Hepatocyte (in vitro differentiated cells): ENCODE measurements at places on chromosomes 3 and 15. TPM values are rescaled to one million over a fixed set of nuclear protein-coding genes. Genes with fewer than 3 reads are reported as not detected.
A peak's percentile ranks its signal among the peaks of the same experiment; 100 is the strongest.

Gene ESYT3
- 0.60 and 1.1 TPM in 2 replicates for total RNA-seq

Gene COL6A5
- total RNA-seq, result 0.08 and 1.1 TPM in 2 replicates

Gene PP2D1
- total RNA-seq, result not detected in 2 replicates

Gene ITIH1
- total RNA-seq, result 120 and 154 TPM in 2 replicates

Gene EHHADH
- 22.0 and 43.8 TPM in 2 replicates for total RNA-seq

Gene LEKR1
- 0.76 and 1.1 TPM in 2 replicates for total RNA-seq

Gene CEP63
- total RNA-seq, result 16.3 and 237 TPM in 2 replicates

Gene PRRT3
- total RNA-seq, result 1.1 and 2.5 TPM in 2 replicates

- H3K4me1 ChIP-seq, result peaks cover 15% of the 10 kb centered on the region
- H3K27me3 ChIP-seq, result no peaks in the 10 kb centered on the region
- DNase-seq, result no peak
- H3K36me3 ChIP-seq, result no peaks in the 10 kb centered on the region
Measured at GRCh38 chr3:12195231-12195630, 36.5 kb upstream of the TIMP4 start.

DNA sequence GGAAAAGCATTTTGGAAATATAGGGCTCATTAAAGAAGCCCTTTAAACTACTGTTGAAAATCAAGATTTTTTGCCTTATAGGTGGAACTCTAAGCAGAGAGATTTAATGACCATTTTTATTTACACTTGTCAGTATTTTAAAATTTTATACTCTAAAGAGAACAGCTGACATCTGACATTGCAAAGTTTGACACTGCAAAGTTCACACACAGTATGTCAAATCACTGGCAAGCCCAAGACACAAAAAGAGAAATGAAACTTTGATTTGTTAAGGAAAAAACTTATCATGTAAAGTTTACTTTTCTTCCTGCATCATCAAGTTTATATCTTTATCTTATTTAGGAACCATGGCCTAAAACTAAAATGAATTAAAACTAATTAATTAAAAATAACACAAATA, 40.2 kb downstream of the DPH6 start:
- no peak for DNase-seq
- H3K36me3 ChIP-seq, result no peaks in the 10 kb centered on the region
- peaks cover 23% of the 10 kb centered on the region for H3K4me1 ChIP-seq
- H3K4me3 ChIP-seq, result no peak overlapping the region
- H3K27ac ChIP-seq, result no peak overlapping the region
- no peaks in the 10 kb centered on the region for H3K27me3 ChIP-seq

DNA sequence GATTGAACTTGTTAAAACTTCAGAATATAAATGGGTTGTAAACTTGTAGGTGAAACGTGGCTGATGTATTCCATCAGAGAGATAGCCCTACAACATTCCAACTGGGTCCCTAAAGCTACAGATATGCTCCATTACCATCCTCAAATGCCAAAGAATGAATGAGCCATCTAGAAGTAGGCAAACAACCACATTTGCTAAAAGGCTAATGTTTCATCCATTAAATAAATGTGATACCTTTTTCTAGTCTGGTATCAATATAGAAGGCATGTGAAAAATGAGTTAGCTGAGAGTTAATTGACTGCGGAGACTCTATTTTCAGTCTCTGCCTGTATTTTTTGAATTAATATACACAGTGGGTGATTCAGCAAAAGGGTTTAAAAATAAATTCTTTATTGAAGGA, 203.8 kb downstream of the RBMS3 start:
- DNase-seq, result no peak
- H3K27ac ChIP-seq, result no peak overlapping the region
- H3K27me3 ChIP-seq, result no peaks in the 10 kb centered on the region
- H3K4me1 ChIP-seq, result no peaks in the 10 kb centered on the region
- H3K4me3 ChIP-seq, result no peak overlapping the region

DNA sequence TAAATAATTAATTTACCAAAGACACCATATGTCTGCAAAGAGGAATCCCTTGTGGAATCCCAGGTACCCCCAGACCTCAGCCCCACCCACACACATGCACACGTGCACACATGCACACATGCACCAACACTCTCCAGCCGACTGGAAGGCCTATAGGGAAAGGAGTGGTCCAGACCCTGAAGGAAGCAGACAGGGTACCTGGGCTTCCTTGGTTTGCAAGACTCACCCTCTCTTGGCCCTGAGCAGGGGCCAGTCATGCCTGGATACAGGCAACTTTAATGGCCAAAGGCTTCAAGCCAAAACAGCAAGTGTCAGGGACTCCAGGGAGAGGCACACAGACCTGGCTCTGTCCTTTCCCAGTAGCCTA, 8.9 kb upstream of the HAPLN3 start:
- no peaks in the 10 kb centered on the region for H3K4me1 ChIP-seq
- H3K27me3 ChIP-seq, result no peaks in the 10 kb centered on the region
- no peak for DNase-seq
- H3K27ac ChIP-seq, result no peak overlapping the region
- no peak overlapping the region for H3K4me3 ChIP-seq

GRCh38 chr3:147651107-147651778, 242.1 kb downstream of the ZIC1 start:
- H3K36me3 ChIP-seq, result no peaks in the 10 kb centered on the region
- DNase-seq, result no peak
- no peaks in the 10 kb centered on the region for H3K27me3 ChIP-seq
- H3K27ac ChIP-seq, result no peak overlapping the region
- no peak overlapping the region for H3K4me3 ChIP-seq
- H3K4me1 ChIP-seq, result no peaks in the 10 kb centered on the region

- DNase-seq, result no peak
- peaks cover 21% of the 10 kb centered on the region for H3K4me1 ChIP-seq
- peak overlapping the region; percentile 67 for H3K4me3 ChIP-seq
- peak overlapping the region; percentile 97 for H3K27ac ChIP-seq
Measured at GRCh38 chr3:47782446-47783308, 984 bp upstream of the SMARCC1 start.

GRCh38 chr15:48392356-48392755, 61.1 kb downstream of the DUT start:
- no peak overlapping the region for H3K27ac ChIP-seq
- DNase-seq, result peak; percentile 16
- no peaks in the 10 kb centered on the region for H3K36me3 ChIP-seq
- H3K27me3 ChIP-seq, result no peaks in the 10 kb centered on the region
- H3K4me3 ChIP-seq, result no peak overlapping the region
- H3K4me1 ChIP-seq, result no peaks in the 10 kb centered on the region

GRCh38 chr3:152148579-152148978, 120.2 kb upstream of the MBNL1 start:
- no peaks in the 10 kb centered on the region for H3K4me1 ChIP-seq
- H3K36me3 ChIP-seq, result no peaks in the 10 kb centered on the region
- no peak for DNase-seq
- no peak overlapping the region for H3K27ac ChIP-seq

DNA sequence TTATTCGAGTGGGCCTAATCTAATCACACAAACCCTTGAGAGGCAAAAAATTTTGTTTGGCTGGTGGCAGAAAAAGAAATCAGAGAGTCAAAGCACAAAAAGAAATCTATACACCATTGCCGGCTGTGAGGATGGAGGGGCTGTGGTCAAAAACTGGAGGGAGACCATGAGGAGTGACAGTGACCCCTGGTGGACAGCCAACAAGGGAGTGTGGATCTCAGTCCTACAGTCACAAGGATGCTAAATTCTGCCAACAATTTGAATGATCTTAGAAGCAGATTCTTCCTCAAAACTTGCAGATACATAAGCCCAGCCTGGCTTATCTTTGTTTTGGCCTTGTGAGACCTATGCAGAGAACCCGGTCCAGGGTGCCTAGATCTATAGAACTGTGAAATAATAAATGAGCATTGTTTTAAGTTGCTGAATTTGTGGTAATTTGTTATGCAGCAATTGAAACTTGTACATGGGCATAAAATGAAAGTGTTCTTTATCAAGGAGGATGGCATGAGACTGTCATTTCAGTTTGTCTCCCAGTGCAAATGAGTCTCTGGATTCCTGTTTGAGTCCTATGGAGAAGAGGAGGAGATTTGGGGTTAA, 103.0 kb upstream of the ARHGEF26 start:
- peak; percentile 57 for DNase-seq
- H3K27ac ChIP-seq, result no peak overlapping the region
- H3K4me1 ChIP-seq, result peaks cover 3% of the 10 kb centered on the region
- no peaks in the 10 kb centered on the region for H3K27me3 ChIP-seq
- H3K4me3 ChIP-seq, result no peak overlapping the region

- H3K4me3 ChIP-seq, result no peak overlapping the region
- H3K27ac ChIP-seq, result no peak overlapping the region
- H3K27me3 ChIP-seq, result no peaks in the 10 kb centered on the region
- H3K36me3 ChIP-seq, result no peaks in the 10 kb centered on the region
- no peak for DNase-seq
Measured at GRCh38 chr15:43880406-43881194, 53.8 kb downstream of the WDR76 start.

GRCh38 chr15:43748376-43748775, 2.1 kb downstream of the PDIA3 start:
- H3K27ac ChIP-seq, result no peak overlapping the region
- H3K4me1 ChIP-seq, result peaks cover 34% of the 10 kb centered on the region
- no peaks in the 10 kb centered on the region for H3K36me3 ChIP-seq
- H3K4me3 ChIP-seq, result peak overlapping the region; percentile 1
- no peaks in the 10 kb centered on the region for H3K27me3 ChIP-seq

- H3K36me3 ChIP-seq, result no peaks in the 10 kb centered on the region
- no peaks in the 10 kb centered on the region for H3K27me3 ChIP-seq
- H3K27ac ChIP-seq, result no peak overlapping the region
- peaks cover 7% of the 10 kb centered on the region for H3K4me1 ChIP-seq
- H3K4me3 ChIP-seq, result no peak overlapping the region
Measured at GRCh38 chr3:12301031-12301430, 12.2 kb downstream of the PPARG start.

DNA sequence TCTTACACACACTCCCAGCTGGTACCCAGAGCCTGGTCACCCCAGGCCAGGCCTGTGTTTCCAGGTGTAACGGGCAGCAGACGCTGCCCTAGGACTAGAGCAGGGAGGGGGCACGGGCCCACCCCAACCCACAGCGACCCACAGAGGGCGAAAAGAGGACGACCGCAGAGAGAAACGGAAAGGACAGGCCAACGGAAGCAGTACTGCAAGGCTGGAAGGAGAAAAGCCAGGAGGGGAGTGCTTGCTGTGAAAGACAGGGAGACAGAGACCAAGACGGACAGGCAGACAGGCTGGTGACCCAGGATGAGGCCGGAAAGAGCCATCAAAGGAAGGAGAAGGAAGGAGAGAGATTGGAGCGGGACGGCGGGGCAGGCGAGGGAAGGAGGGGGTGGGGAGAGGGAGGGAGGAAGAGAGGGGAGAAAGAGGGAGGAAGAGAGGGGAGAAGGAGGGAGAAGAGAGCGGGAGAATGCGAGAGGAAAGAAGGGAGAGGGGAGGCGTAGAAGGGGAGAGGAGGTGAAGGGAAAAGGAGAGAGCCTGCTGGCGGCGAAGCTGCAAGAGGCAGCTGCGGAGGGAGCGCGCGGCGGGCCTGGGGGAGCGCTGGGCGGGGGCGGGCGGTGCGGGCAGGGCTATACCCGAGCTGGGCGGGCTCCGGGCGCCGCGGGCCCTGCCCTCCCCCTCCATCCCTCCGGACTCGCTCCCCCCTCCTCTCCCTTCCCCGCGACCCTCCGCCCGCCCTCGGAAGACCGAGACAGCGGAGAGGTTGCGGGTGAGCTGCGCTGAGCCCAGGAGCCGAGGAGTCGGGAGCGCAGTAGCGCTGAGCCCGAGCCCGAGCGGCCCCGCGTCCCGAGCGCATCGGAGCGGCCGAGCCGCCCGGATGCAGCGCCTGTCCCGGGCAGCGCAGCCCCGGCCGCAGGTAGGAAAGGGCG, at the start of gene SLC6A1:
Gene SLC6A1, plus strand, starts transcription at position 732 of the 926 bp plus-strand sequence. CDS start 24,464 bp downstream, outside the sequence.
- no peak within 1 kb of the TSS for H3K4me3 ChIP-seq
- no peaks in the 10 kb centered on the region for H3K4me1 ChIP-seq
- no peaks in the 10 kb centered on the region for H3K36me3 ChIP-seq
- H3K27me3 ChIP-seq, result peaks cover 79% of the 10 kb centered on the region
- DNase-seq, result peak; percentile 15

GRCh38 chr15:25860885-25861866, 2.0 kb downstream of the ATP10A start:
- H3K4me1 ChIP-seq, result peaks cover 2% of the 10 kb centered on the region
- H3K4me3 ChIP-seq, result no peak overlapping the region

DNA sequence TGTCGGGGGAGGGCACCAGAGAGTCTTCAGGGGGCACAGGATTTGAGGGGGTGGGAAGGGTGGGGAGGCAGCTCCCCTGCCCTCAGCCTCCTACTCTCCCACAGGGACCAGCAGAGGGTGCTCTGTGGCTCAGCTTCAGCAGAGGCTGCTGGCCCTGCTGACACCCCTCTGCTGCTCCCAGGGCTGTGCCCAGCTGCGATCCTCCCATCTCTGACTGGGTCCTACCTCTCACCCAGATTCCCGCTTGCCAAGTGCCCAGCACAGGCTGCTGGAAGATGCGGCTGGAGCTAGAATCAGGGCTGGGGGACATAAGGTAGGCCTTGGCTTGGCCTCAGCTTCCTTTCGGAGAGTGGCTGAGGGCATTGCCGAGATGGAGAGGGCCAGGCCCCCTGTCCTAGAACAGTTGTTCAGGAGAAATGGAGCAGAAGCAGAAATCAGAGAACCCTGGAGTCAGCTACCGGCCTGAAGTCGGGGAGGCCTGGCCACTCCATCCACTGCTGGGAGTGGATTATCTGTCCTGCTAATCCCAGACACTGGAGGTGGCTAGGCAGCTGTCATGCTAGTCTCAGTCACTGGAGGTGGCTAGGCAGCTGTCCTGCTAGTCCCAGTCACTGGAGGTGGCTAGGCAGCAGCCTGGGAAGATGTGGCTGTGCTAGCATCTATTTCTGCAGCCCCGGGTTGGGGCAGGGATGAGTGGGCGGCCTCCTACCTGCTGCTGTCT, 3.9 kb downstream of the GRM2 start:
- peaks cover 19% of the 10 kb centered on the region for H3K27me3 ChIP-seq
- H3K4me3 ChIP-seq, result no peak overlapping the region
